GF-D8 (cell line): ENCODE measurements at places on chromosomes 16 and 17.

GRCh38 chr17:49469831-49470810 lies 25.0 kb upstream of the NGFR start:
- DNase-seq, result no peak

- DNase-seq, result no peak
Observed at GRCh38 chr16:4481526-4481925, 5.3 kb downstream of the HMOX2 start.

- DNase-seq, result no peak
Observed at GRCh38 chr16:21183995-21184394, 25.5 kb downstream of the LDAF1 start.

GRCh38 chr17:43840814-43841213 lies 6.2 kb upstream of the CD300LG start:
- no peak for DNase-seq

GRCh38 chr16:4087099-4087885 lies 28.9 kb downstream of the ADCY9 start:
- no peak for DNase-seq
